Spinal cord (tissue), 10 donors: ENCODE measurements at places on chromosomes 1 and 21. TPM values are rescaled to one million over a fixed set of nuclear protein-coding genes. Genes with fewer than 3 reads are reported as not detected.

DNA sequence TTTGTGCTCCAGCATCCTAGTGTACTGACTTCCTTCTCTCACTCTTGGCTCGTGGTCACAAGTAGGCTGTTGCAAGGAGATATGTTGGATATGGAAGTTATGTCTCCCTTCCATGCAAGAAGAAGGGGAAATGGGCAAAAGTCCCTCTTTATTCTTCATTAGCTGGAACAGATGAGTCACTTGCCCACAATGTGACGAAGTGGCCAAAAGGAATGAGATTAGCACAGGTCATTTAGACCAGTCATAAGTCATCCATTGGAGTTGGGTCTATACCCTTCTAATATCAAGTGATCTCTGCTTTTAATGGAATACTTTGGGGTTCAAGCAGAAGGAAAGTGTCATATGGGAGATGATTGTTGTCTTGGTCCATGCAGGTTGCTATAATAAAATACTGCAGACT lies 91.2 kb upstream of the NGF start:
- peaks cover 3% of the 10 kb centered on the region for H3K4me1 ChIP-seq
- H3K27ac ChIP-seq: no peak overlapping the region
- H3K4me3 ChIP-seq: no peak overlapping the region
- DNase-seq: no peak

GBP4 gene
- total RNA-seq: 3.3 TPM

DNA sequence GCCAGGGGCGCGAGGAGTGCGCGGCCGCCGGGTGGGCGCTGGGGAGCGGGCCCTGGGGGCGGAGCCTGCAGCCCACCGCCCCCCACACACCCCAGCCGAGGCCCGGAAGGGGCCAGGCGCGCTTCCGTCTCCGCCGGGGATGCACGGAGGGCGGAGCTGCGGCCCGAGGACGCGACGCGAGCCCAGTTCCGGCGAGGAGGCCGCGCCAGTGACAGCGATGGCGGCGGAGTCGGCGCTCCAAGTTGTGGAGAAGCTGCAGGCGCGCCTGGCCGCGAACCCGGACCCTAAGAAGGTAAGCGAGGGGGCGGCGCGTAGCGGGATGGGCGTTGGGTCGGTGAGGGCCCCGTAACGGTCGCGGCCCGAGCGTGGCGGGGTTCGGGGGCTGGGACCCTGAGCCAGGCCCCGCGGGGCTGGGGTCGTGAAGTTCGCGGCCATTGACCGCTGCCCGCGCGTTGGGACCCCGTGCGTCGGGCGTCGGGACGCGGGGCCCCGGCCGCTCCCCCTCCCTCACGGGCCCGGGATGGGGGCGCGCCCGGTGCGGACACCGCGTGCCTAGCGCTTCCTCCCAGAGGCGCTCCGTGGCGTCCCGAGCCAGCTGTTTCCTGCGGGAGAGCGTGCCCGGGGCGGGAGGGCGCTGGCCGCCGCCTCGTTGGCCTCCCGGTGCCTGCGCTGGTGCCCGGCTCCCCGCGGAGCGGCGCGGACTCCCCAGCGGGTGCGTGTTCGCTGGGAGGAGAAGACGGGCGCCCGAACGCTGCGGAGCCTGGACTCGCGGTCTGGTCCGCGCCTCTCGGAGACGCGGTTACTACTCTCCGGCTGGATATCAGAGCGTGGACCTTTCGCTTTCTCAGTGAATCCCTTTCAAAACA lies at the start of gene ELOA:
Gene ELOA, plus strand, starts transcription at position 185 of the 866 bp plus-strand sequence. Its CDS starts 33 bp downstream, at position 218.
- no peaks in the 10 kb centered on the region for H3K27me3 ChIP-seq
- peak within 1 kb of the TSS; percentile 84 for H3K27ac ChIP-seq
- DNase-seq: peak; percentile 94
- H3K4me3 ChIP-seq: peak within 1 kb of the TSS; percentile 69
- H3K4me1 ChIP-seq: peaks cover 13% of the 10 kb centered on the region
- peaks cover 4% of the 10 kb centered on the region for H3K36me3 ChIP-seq

DNA sequence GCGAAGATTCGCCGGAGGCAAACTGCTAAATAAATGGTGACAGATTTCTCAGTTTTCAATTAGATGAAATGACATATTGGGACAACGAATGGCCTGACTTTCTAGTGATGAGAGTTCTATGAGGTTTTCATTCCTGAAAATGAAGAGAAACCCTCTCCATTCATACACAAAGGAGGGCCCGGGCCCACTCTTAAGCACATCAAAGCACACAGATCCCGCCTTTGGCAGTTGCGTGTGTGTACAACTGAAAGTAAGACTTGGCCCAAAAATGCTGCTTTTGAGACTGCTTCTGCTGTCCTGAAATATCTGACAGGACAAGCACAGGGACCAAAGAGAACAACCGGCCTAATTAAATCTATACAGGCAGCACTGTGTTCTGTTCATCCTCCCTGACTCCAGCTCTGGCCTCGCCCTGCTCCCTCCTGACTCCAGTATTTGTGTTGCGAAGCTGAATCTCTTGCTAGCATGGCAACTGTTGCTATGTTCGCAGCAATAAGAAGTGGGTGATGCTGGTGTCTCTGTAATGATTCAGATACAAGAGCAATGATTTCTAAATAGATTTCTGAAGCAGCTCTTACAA lies 7.4 kb downstream of the LRRC53 start:
- H3K27me3 ChIP-seq: no peaks in the 10 kb centered on the region
- no peak for DNase-seq
- H3K4me3 ChIP-seq: no peak overlapping the region
- H3K4me1 ChIP-seq: peaks cover 5% of the 10 kb centered on the region
- no peaks in the 10 kb centered on the region for H3K36me3 ChIP-seq

- H3K27me3 ChIP-seq: no peaks in the 10 kb centered on the region
- H3K36me3 ChIP-seq: peaks cover 10% of the 10 kb centered on the region
- no peak overlapping the region for H3K27ac ChIP-seq
- H3K4me1 ChIP-seq: peaks cover 98% of the 10 kb centered on the region
Measured at GRCh38 chr1:18939398-18940302, 16.8 kb downstream of the IFFO2 start.

GRCh38 chr1:21154717-21155116 lies 22.0 kb downstream of the EIF4G3 start:
- H3K4me1 ChIP-seq: peaks cover 12% of the 10 kb centered on the region
- no peak overlapping the region for H3K27ac ChIP-seq
- peaks cover 10% of the 10 kb centered on the region for H3K36me3 ChIP-seq
- no peak for DNase-seq
- H3K27me3 ChIP-seq: no peaks in the 10 kb centered on the region

- no peaks in the 10 kb centered on the region for H3K4me1 ChIP-seq
- H3K27ac ChIP-seq: no peak overlapping the region
- H3K27me3 ChIP-seq: no peaks in the 10 kb centered on the region
- H3K36me3 ChIP-seq: no peaks in the 10 kb centered on the region
- H3K4me3 ChIP-seq: no peak overlapping the region
- no peak for DNase-seq
Measured at GRCh38 chr1:27218736-27219135, 15.7 kb upstream of the WDTC1 start.

TNNT2 gene
- total RNA-seq: 1.4 TPM

DNA sequence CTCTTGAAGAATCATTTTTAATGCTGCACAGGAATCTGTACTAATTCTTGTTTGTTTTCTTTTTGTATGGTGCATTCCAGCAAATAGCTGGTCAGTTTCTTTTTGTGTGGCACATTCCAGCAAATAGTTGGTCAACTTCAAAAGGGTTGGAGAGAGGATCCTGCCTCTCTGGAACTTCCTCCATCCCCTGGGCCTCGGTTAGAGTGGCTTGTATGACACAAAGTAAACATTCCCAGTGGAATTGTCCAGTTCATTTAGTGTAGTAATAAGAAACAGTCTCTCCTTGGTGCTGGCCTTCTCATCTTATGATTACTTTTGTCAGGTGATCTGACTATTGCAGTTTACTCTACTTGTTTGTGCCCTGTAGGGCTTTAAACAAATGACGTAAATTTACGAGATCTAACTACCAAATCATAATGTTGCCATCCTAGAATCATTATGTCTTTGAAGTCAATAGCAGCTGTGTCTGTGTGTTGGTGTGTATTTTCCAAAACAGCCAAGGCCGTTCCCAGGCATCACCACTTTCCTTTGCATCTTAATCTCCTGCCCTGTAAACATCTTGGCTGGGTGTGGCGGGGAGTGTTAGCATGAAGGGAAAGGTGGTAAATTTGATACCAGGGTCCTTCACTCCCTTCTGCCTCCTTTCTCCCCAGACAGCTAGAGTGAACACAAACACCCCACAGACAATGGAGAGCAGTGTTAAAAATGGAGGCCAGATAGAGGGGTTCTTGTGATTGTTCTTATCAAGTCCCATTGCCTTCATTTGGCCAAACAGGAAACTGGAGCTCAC lies 77.9 kb downstream of the CDC7 start:
- H3K36me3 ChIP-seq: no peaks in the 10 kb centered on the region
- H3K4me3 ChIP-seq: no peak overlapping the region
- no peaks in the 10 kb centered on the region for H3K27me3 ChIP-seq

DNA sequence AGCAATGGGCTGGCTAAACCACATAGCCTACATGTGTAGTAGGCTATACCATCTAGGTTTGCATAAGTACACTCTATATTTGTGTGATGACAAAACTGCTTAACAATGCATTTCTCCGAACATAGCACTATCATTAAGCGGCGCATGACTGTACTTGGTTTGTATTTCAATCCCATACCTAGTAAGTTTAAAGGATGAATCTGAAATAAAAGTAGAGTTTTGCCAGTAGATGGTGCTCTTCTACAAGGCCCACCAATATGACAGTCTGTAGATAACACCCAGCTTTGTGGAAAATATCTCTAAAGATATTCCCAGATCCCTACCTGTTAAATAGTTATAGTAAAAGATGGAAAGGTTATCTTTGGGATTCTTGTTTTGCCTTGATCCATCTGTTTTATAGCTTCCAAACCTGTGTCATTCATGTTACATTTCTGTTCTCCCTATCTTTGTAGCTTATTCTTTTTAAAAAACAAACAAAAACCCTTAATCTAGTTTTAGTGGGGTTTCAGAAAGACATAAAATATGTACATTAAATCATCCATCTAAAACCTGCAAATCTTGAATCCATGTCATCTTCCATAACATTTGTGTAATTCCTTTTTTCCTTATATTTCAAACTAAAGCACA lies 33.9 kb upstream of the ASPM start:
- H3K4me1 ChIP-seq: no peaks in the 10 kb centered on the region
- DNase-seq: peak; percentile 57

- H3K27me3 ChIP-seq: no peaks in the 10 kb centered on the region
- H3K27ac ChIP-seq: no peak overlapping the region
- no peak for DNase-seq
- H3K4me3 ChIP-seq: no peak overlapping the region
- H3K36me3 ChIP-seq: no peaks in the 10 kb centered on the region
Measured at GRCh38 chr1:225343618-225344017, 84.2 kb downstream of the LBR start.
